ENCODE measurements at places on chromosomes 16 and 17.

GRCh38 chr17:57369509-57369945, 113.2 kb downstream of the MSI2 start:
- peak; percentile 26 for DNase-seq

DNA sequence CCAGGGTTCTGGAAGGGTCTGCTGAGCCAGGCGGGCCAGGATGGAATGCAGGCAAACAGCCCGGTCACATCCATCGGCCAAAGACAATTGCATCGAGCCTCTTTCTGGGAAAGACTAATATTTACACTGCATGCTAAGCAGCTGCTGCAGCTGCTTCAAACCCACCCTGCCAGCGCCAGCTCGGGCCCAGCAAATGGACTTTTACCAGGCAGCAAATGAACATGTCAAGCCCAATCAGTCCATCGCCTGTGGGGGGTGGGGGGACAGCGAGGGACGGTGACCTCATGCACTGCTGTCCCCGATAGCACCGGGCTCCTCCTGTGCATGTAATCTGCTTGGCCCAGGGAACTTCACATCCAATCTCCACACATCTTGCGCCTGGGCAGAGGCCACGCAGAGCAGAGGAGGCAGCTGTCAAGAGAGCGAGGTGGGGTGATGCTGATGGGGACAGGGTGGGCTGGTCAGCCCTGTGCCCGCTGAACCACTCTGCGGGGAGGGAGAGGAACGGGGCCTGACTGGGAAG, 39.4 kb upstream of the CDH5 start:
- no peak for DNase-seq

GRCh38 chr17:45257115-45257514, 4.8 kb downstream of the SPATA32 start:
- DNase-seq = no peak

DNA sequence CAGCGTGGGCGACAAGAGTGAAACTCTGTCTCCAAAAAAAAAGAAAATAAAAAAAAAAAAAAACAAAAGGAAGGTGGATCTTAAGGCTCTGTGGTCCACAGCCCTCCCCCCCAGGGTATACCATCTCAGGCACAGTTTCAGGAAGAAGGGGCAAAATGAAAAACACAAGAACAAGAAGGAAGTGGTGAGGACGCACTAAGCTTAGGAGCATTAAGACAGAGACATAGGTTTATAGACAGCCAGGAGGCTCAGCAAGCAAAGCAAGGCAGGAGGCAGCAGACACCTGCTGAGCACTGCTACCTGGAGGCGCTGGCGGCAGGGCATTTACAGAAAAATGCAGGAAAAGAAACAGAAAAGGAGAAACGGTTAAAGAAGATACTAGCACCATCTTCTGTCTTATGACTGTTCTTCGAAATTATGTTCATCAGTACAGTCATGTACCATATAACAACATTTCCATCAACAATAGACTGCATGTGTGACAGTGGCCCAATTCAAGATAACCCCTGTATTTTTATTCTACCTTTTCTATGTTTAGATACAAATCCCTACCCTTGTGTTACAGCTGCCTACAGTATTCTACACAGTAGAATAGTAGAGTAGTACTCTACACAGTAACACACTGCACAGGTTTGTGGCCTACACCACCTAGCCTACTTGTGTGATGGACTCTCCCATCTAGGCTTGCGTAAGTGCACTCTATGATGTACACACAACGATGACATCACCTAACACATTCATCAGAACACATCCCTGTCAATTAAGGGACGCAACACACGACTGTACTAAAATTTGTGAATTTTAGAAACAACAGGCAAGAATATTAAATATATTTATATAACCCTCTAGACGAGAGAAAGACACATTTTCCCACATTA, 62.5 kb downstream of the XPO6 start:
- no peak for DNase-seq

- DNase-seq = no peak
These were observed 25.5 kb downstream of the KDM8 start for GRCh38 chr16:27228621-27229501.

DNA sequence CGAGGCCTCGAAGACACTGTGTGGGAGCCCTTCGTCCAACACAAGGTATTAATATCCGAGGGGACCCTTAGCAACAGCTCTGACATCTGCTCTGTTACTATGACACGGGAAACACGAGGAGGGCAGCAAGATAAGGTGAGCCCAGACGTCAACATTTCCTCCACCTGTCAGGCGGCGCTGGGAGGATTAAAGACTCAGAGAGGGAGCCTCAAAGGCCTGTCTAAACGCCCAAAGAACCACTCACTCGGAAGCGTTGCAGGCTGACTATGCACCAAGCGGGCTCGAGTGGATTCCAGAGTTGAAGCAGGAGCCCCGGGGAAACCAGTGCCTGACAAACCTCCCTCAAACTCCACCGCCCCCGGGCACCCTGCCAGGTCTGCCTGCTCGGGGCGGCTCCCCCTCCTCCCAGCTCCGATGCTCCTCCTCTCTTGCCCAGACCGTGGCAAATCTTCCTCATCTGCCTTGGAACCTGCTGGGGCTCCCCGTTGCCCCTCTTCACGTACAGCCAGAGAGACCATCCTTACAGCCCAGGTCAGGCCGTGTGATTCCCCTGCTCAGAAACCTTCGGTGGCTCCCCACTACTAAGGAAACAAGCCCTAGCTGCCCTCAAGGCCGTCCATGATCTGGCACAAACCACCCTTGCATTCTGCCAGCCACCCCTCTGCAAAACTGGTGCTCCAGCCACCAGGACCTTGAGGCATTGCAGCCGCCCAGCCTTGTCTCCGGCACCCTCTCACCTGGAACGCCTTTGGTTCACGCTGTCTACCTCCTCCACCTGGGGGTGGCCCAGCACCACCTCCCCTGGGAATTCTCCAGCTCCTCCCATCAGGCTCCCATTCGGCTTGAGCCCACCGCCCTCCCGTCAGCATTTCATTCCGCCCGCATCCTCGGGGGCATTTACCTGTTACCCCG, 16.2 kb downstream of the RPH3AL start:
- no peak for DNase-seq

GRCh38 chr16:77617553-77617952, 104.8 kb upstream of the NUDT7 start:
- DNase-seq = no peak

GRCh38 chr17:28221751-28222414, 97.1 kb upstream of the TMEM97 start:
- no peak for DNase-seq

- no peak for DNase-seq
These were observed 7.7 kb downstream of the PRR15L start for GRCh38 chr17:47949946-47950345.

- peak; percentile 24 for DNase-seq
These were observed 166.2 kb downstream of the XYLT1 start for GRCh38 chr16:17304491-17305119.

- DNase-seq = peak; percentile 22
These were observed 352.5 kb downstream of the KCNJ2 start for GRCh38 chr17:70521821-70522256.

GRCh38 chr17:69864462-69864861, 210.6 kb upstream of the KCNJ16 start:
- DNase-seq = no peak

GRCh38 chr16:80518436-80518835, 22.4 kb upstream of the DYNLRB2 start:
- peak; percentile 2 for DNase-seq

DNA sequence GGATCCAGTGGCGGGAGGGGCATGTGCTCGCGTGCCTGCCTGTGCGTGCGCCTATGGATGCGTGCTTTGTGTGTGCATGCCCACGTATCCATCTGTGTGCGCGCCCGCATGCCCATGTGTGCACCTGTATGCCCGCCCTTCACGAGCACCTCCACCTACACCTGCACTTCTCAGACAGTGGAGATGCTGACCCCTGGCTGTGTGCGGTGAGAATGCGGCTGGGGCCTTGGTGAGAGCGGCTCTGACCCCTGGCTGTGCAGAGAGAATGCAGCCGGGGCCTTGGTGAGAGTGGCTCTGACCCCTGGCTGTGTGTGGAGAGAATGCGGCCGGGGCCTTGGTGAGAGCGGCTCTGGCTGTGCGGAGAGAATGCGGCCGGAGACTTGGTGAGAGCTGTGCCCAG, 33.9 kb downstream of the AXIN1 start:
- DNase-seq = no peak

DNA sequence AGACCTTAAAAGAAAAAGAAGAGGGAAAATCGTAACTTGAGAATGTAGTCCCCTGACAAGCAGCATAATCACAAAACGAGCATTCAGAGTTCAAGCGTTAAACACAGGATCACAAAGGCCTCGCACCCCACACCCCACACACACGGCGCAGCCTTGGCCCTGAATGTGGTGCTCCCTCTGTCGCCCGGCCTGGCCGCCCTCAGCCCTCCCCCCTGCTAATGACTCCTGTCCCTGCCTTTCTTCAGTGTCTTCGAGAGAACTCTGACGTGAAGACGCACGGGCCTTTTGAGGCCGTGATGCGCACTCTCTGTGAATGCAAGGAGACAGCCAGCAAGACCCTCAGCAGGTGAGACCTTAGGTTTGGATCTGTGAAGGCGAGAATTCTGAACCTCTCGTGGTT, 47.5 kb upstream of the ENDOV start:
- DNase-seq = no peak

DNA sequence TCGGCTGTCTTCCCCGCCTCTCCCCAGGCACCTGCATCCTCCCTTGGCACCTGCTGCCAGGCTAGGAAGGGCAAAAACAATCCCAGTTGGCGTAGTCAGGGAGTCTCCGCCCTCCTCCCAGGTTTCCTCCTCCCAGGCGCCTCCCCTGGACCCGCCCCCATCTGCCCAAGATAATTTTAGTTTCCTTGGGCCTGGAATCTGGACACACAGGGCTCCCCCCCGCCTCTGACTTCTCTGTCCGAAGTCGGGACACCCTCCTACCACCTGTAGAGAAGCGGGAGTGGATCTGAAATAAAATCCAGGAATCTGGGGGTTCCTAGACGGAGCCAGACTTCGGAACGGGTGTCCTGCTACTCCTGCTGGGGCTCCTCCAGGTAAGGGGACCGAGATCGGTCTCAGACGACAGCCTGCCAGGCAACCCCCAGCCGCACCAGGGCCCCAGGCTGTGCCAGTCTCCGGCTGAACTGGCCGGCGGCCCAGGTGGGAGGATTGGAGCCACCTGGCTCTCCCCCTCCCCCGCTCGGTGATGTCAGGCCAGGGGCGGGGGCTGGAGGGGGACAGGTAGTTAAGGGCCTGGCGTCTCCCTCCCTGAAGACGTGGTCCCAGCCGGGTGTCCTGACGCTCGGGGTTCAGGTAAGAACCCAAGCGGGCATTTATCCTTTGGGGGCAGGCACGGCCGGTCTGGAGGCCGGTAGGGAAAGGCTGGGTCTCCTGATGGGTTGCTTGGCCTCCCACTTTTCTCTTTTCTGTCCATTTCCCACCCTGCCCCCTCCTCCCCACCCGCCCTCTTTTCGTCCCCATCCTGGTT, at the start of gene GRB7:
GRB7 (plus strand) TSS at position 179 of the 808 bp plus-strand sequence. CDS start 4,364 bp downstream, outside the sequence.
- DNase-seq = no peak

DNA sequence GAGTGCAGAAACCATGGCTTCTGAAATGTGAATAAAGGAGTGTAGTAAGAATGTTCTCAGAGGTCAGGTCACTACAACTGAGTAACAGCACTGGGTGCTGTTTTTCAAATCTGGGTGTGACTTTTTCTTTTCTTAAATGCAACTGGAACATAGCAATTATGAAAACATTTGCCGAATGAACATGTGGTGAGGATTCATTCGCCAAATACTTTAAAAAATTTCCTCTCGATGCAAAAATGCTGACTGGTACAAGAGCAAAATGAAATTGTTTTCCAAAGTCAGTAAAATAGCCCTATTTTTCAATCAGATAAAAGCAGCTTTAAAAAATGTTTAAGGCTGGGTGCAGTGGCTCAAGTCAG, 18.6 kb downstream of the ZDHHC7 start:
- DNase-seq = peak; percentile 19

- peak; percentile 50 for DNase-seq
These were observed 565 bp downstream of the DDX52 start for GRCh38 chr17:37642681-37643080.

GRCh38 chr17:16927641-16928321, 44.1 kb downstream of the TNFRSF13B start:
- no peak for DNase-seq

- no peak for DNase-seq
These were observed 60.8 kb upstream of the CORO6 start for GRCh38 chr17:29683481-29683880.

- no peak for DNase-seq
These were observed 1.1 kb upstream of the HNF1B start for GRCh38 chr17:37745801-37746426.

- DNase-seq = no peak
These were observed 4.2 kb downstream of the LHX1 start for GRCh38 chr17:36941265-36942010.

DNA sequence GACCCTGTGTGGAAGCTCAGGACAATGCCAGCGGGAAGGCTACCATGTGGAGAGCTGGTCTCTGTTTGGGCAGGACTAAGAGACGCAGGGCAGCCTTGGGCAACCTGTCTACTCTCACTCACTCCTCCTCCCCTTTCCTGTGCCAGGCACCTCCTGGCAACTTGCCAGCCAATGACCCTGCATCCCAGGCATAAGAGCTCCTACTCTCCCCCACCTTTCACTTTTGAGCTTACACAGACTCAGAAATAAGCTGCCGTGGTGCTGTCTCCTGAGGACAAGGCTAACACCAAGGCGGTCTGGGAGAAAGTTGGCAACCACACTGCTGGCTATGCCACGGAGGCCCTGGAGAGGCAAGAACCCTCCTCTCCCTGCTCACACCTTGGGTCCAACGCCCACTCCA, 2.6 kb downstream of the HBM start:
- no peak for DNase-seq

- DNase-seq = no peak
These were observed 79.4 kb downstream of the SDK2 start for GRCh38 chr17:73564843-73565242.

- no peak for DNase-seq
These were observed 116.1 kb upstream of the IRX6 start for GRCh38 chr16:55207693-55208428.

DNA sequence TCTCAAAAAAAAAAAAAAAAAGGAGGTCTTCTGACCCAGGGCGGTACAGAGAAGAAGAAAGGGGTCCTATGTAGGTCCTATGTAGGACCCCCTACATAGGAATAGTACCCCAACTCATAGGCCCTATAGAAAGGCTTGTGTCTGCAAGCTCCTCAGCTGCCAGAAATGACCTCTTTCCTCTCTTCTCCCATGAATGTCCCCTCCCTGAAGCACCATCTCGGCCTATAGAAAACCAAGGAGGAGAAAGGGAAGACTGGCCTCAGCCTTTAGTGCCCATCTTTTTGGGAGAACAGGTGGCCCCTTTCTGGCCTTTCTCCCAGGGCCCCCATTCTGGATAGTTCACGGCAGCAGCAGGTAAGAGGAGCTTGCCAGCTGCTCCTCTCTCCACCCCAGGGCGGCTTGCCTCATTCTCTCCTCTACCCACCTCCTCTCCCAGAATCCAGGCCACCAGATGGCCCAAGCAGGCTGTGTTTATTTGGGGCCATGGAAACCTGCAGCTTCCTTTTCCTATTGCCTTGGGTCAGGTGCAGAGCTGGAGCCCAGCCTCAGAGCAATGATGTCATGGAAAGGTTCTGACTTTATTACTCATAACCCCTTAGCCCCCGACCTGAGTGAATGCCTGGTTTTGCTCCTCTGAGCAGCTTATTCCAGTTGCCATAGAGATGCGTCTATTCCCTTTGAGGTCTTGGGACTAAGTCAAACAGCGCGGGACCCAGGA, 1.6 kb upstream of the MRPL58 start:
- peak; percentile 35 for DNase-seq

Data from astrocyte of the spinal cord (primary cell).